Thoracic aorta (tissue), 2 donors: ENCODE measurements at places on chromosomes 16 and 17.

GRCh38 chr17:57553991-57554825 lies 190.9 kb downstream of the CCDC182 start:
- DNase-seq: no peak

GRCh38 chr17:15934866-15935265 lies 10.1 kb upstream of the ADORA2B start:
- DNase-seq: no peak

DNA sequence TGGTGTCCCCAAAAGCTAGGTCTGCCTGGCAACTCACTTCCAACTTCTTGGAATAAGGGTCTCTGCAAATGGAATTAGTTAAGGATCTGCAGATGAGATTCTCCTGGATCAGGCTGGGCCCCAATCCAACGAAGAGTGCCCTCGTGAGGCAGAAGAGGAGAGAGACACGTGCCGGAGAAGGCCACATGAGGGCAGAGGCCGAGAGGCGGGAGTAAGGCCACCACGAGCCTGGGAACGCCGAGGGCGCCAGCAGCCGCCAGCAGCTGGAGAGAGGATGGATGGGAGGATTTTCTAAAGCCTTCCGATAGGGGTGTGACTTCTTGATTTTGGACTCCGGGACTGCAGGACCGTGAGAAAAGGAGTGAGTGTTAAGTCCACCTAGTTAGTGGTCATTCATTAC lies 76.3 kb downstream of the JPH3 start:
- DNase-seq: no peak

- DNase-seq: no peak
Measured at GRCh38 chr17:3026856-3027751, 36.3 kb downstream of the OR1D5 start.

DNA sequence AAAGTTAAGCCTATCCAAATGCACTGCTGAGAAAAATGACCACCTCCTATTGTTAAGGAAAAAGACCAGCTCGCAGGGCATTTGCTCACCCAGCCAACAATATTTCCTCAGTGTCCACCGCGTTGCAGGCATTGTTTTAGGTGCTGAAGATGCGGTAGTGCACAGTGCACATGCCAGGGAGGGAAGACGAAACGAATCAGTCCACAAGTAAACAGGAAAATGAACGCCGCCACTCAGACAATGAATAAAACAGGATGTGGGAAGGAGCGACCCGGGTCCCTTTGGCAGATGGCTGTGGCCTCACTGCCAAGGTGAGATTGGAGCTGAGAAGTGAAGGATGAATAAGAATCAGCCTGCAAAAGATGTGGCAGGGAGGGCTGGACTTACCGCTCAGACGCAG lies 249.2 kb downstream of the FOXL1 start:
- no peak for DNase-seq

DNA sequence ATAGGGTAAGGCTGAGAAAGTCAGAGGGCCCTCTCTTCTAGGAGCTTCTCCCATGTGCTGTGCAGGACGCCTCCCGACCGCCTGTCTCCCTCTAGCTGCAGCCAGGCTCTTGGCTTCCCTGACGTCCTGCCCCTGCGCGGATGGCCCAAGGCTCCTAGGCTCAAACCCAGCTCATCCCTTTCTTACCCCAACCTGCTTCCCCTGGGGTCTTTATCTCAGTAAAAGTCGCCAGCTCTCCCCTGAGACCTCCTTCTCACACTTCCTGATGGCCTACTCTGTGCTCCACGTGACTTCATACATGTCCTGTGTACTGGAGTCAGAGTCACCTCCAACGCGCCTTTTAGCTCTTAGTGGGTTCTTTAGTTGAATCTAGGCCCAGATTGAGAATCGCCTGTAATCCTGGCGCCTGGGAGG lies 1.1 kb upstream of the ZNF747 start:
- DNase-seq: no peak

DNA sequence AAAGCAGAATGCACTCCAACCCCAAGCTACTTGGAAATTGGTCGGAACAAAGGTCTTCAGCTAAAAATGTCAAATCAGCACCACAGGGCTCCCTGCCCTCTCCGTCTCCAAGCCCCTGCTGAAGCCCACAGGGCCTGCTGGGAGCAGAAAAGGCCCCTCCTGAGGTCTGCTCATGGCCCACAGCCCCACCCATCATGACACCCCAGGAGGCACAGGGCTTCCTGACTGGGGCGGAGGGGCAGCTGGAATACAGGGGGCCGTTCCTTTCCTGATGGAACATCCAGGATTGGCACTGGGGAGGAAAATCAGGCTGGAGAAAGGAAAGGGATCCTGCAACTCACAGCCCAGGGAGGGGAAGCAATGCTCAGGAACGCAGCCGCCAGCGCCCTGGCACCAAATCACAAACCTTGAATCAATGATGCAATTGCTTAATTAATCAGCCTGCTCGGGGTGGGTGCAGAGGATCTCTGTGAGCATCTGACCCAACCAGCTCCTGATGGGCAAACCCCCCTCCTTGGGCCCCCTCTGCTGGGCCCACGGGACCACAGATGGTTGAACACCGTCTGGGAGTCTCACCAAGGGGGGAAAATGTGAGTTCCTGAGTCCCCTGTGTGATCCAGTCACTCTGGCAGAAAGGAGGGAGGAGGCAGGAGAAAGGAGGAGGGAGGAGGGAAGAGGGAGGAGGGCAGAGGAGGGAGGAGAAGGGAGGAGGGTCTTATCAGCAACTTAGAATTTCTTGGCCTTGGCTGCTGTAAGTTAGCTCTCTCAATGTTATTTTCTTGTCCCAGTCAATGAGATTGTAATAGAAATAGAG lies 155.5 kb downstream of the ZNF423 start:
- DNase-seq: no peak

DNA sequence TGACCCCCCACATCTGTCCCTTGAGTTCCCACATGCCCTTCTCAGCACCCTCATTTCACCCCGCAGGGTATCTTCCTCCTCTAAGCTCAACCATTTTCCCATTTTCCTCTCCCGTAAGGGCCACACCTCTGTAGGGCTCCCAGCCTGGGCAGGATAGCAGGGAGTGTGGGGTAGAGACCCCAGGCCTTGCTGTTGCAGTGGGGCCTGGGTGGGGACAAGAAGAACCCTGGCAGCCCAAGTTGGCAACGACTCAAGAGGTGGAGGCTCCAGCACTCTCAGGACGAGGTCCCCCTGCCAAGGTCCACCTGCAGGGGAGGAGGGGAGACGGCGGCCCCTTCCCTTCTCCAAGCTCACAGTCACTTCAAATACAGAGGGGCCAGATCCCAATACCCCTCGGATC lies 2.0 kb upstream of the TMEM92 start:
- DNase-seq: no peak

DNA sequence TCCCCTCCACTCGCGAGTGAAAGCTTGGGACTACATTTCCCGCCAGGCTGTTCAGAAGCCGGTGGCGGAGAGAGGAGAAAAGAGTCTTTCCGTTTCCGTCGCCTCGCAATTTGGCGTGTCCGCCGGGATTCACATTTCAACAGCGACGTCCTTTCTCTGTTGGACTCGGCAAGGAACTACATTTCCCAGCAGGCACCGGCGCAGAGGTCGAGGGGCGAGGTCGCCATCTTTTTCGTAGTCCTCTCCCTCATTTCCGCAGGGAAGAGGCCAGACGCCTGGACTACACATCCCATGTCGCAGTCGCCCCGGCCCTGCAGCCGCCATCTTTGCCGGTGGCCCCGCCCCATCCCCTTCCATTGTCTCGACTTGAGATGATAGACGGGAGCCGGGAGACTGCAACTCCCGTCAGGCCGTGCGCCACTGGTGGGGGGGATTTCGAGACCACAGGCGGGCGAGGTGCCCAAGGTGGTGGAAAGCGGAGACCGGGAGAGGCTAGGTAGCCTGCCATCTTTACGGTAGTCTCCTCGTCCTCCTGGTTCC lies 882 bp upstream of the FBXL19 start:
- peak; percentile 99 for DNase-seq

- no peak for DNase-seq
Measured at GRCh38 chr17:57940231-57940630, 15.0 kb downstream of the CUEDC1 start.

DNA sequence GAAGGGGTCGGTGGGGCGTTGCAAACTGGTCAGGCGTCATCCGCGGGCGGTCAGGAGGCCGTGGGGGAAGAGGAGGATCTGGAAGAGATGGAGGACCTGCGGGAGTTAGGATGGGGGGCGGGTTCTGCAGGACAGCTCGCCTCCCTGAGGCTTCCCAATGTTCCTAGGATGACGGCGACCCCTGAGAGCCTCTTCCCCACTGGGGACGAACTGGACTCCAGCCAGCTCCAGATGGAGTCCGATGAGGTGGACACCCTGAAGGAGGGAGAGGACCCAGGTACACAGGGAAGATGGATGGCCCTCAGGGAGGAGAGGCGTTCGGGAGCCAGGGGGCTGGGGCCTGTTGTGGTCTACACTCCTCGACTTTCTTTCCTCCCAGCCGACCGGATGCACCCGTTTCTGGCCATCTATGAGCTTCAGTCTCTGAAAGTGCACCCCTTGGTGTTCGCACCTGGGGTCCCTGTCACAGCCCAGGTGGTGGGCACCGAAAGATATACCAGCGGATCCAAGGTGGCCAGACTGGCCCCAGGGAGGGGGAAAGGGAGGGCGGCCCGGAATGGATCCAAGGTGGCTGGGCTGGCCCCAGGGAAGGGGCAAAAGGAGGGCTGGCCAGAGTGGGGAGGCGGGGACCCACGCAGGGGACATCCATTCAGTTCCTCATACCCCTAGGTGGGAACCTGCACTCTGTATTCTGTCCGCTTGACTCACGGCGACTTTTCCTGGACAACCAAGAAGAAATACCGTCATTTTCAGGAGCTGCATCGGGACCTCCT lies 839 bp downstream of the PLD2 start:
- DNase-seq: no peak

DNA sequence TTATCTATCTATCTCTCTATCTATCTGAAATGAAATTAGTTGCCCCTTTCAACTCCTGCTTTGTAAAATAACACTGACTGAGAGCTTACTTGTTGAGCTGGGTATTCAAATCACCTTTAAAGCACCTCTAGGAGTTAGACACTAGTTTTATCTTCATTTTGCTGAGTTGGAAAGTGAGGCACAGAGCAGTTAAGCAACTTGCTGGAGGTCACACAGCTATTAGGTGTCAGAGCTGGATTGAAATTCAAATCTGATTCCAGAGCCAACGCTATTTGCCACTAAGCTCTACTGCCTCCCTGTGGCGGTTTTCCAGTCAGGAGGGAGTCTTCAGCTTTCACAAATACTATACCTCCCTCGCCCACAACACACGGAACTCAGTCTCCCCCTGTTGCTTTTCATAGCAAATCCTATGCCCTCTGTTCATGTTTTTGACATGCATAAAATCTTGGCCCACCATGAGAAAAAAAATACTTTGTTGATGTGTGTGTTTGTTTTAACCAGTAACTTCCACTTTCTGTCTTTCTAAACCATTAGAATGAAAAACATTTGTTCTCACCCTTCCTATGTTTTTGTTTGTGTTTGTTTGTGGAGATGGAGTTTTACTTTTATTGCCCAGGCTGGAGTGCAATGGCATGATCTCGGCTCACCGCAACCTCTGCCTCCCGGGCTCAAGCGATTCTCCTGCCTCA lies 74.8 kb upstream of the SMURF2 start:
- no peak for DNase-seq

DNA sequence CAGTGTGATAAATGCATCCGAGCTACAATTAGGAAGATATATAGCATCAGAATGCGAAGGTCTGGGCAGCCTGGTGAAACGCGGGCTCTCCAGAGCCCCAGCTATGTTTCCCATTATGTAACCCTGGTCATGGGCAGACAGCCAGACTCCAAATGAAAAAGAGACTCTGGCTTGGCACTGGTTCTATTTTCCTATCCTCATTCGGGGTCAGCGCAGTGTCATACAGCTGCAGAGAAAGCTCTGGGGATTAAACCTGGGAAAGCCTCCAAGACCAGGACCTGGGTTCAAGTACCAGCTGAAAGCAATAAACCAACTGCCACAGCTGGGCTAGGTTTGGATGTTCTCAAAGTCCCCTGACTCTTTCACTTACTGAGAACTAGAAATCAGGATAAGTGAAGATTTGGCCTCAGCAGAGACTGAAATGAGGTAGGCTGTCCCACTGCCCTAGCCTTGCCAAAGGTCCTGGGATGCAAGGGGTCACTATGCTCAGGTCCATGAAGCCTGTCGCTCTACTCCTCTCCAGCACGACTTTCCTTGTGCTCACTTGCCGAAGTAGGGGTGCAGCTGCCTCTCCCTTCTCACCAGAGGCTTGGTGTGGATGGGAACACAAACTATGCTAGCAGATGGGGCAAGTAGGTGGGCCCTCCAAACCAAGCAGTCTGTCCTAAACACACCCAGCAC lies 123.8 kb downstream of the SMG6 start:
- peak; percentile 60 for DNase-seq

DNA sequence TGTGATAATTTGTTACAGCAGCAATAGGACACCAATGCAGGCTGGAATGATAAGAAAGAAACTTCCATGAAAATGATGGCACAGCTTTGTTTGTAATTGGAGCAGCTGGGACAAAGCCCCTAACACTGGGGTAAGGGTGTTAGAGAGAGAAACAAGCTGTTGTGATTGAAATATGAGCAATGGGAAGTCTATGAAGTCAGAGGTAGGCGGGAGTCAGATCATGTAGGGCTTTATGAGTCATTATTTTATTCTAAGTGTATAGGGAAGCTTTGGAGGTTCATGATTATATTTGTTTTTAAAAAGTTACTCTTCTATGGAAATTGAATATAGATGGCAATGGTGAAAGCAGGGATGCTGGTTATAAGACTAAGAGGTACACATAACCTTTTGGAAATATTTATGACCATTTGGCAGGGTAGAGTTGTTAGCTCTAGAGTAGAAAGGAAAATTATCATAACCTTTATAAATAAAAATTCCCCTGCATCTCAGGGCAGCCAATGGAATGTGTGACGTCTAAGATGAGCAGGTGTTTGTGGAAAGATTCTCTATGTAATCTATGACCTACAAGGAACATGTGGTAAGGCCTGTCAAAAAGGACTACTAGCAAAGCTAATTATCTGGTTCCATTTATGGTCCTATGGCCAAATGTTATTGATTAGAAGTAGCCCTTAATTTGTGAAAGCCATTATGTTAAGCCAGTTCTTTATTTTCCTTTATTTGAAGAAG lies 85.6 kb downstream of the KCNJ2 start:
- no peak for DNase-seq

DNA sequence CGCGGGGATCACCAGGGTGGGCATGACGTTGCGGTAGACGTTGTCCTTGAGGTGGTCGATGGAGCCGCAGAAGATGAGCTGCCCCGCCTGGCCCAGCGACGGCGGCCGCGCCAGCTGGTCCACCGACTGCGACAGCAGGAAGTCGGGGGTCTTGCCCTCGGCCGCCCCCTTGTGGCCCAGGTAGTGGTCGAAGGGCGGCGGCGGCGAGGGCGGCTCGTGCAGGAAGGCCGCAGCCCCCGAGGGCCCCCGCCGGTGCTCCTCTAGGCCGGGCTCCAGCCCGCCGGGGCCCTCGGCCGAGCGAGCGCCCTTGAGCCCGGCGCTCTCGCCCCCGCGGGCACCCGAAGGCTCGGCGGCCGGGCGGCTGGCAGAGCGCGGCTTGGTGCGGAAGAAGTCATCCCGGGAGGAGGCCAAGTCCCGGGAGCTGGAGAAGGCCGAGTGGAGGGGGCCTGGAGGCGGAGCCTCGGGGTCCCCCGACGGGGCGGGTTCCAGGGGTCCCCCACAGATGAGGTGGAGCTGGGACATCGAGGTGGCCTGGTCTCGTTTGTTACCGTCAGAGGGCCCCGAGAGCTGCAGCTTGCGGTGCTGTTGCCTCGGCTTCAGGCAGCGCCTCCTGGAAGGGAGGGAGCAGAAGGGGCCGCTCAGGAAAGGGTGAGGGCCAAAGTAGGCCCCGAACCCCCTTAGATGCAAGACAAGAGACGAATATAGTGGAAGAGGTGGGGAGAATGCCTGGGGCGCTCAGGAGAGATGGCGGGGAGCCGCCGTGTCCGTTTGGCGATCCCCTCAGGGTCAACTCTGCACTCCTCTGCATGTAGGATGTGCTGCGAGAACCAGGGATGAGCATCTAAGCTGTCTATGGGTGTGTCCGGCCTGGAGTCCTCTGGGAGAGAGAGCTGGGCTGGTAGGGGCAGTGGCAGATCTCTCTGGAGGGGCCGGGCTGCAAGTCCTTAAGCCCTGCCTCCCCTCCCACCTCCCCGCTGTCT lies 8.8 kb downstream of the FAM171A2 start:
- DNase-seq: no peak
